ENCODE measurements at places on chromosomes 3 and 15.

GRCh38 chr3:23704298-23704697, 101.5 kb upstream of the UBE2E1 start:
- no peak for DNase-seq

DNA sequence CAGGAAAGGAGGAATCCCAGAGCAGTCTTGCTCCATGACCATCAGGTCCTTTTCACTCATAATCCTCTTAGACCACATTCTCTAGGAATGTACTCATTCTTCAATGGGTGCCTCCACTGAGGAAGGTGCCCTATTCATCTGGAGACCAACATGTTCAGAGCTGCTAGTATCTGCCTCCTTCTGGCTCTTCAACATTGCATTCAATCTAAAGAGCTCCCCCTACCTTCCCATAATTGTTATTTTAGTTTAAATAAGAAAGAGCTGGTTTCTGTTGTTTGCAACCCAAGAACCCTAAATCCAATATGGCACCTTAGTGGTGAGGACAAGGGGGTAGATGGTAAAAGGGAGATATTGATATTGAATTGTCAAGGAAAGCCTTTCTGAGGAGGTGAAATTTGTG, 67.6 kb downstream of the SCN11A start:
- DNase-seq, result no peak

DNA sequence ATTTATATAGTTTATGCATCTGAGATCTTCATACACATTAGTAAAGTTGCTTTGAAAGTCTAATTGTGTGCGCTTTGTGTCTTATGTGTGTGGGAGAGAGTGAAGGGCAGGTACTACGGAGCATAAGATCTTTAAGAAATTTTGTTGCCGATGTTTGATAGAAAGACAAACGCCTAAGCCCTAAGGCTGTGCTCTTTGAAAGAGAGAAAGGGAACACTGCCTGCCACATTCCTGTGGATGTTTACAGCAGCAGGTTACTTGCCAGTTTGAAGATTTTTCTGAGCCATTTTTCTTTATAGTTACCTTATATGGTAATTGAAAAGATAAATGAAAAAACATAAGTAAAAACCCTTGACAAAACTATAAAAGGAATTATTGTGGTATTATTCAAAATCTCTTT, 17.0 kb downstream of the DTWD1 start:
- DNase-seq, result no peak

DNA sequence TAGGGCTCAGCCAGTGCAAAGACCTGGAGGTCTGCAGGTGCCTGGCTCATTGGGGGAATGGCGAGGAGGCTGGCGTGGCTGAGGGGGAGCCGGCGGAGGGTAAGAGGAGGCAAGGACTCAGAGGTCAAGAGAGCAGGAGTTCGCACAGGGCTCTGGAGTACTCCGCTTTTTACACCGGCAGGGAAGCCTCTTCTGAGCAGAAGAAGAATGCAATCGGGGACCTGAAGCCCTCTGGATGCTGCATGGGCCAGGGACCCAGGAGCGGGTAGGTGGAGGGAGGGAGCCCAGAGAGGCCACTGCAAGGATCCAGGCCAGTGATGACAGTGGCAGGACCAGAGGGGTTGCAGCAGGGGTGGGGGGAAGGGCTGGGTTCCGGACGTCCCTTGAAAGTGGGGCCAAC, 70.4 kb upstream of the TAMM41 start:
- no peak for DNase-seq

- DNase-seq, result no peak
Observed at GRCh38 chr15:43948691-43949325, 122.0 kb downstream of the WDR76 start.

DNA sequence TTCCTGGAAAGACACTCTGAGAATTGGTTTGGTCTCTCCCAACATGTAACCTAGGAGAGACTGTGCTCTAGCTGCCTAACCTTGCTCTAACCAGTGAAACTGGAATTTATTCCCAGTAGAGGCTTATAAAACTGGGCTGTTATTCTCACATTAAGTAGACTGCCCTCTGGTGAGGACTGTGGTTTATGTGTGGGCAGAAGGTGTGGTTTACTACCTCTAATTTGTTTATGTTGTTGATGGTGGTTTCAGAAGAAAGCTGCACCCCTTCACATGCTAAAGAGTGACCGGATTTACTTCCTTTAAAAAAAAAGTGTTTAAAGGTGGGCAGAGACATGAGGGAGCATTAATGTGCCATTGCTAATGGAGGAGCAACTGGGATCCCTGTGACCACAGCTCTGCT, 273.2 kb downstream of the MECOM start:
- no peak for DNase-seq

GRCh38 chr3:28606283-28606682, 257.7 kb upstream of the AZI2 start:
- no peak for DNase-seq

GRCh38 chr3:16658925-16659793, 53.9 kb upstream of the DAZL start:
- no peak for DNase-seq

GRCh38 chr3:151276687-151277042, 1.7 kb downstream of the P2RY14 start:
- no peak for DNase-seq

GRCh38 chr3:63961891-63962290, 49.7 kb upstream of the SCAANT1 start:
- no peak for DNase-seq

GRCh38 chr3:113496924-113497323, 18.0 kb downstream of the SPICE1 start:
- no peak for DNase-seq

- DNase-seq, result no peak
Observed at GRCh38 chr3:192857260-192857661, 60.4 kb downstream of the MB21D2 start.

DNA sequence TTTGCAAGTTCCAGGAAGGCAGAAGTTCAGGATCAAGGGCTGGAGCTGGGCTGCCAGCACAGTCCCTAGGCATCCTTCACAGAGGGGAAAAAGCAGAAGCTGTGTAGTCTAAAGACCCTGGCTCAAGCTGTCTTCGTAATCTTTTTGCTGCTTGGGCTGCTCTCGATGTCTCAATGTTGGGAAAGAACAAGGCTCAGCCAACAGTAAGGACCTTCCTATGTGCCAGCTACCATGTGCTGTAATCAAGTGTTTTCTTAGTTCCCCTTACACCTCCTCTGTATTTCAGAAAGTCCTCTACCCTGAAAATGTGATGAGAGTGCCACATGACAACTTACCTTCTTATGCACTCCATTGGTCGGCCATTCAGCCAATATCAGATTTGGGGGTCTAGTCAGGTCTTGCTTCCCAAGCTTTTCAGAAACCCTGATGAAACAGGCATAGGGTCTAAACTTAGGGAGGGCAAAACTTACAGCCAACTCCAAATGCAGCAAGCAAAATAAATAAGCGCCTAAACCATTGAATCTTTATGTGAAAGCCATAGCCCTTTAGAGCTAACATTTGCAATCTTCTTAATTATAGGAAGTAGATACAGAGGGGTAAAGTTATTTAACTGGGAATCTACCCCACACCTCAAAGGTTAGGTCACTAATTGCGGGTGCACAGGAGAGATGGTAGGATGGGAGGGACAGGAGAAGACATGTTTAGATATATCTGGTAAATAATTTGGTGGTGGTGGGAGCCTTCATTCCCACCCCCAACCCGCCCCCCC, 1.2 kb upstream of the EDEM1 start:
- DNase-seq, result no peak

GRCh38 chr3:165040186-165040585, 38.1 kb downstream of the SI start:
- DNase-seq, result no peak

GRCh38 chr3:73796382-73796781, 171.6 kb upstream of the PDZRN3 start:
- DNase-seq, result no peak

- DNase-seq, result no peak
Observed at GRCh38 chr15:90212221-90213098, 11.3 kb downstream of the SEMA4B start.

GRCh38 chr3:72368331-72368975, 479.8 kb downstream of the SHQ1 start:
- no peak for DNase-seq

- no peak for DNase-seq
Observed at GRCh38 chr3:81910244-81910852, 148.9 kb upstream of the GBE1 start.

GRCh38 chr15:47652844-47653243, 64.5 kb upstream of the SEMA6D start:
- no peak for DNase-seq

- no peak for DNase-seq
Observed at GRCh38 chr3:60594025-60594424, 657.2 kb downstream of the FHIT start.

DNA sequence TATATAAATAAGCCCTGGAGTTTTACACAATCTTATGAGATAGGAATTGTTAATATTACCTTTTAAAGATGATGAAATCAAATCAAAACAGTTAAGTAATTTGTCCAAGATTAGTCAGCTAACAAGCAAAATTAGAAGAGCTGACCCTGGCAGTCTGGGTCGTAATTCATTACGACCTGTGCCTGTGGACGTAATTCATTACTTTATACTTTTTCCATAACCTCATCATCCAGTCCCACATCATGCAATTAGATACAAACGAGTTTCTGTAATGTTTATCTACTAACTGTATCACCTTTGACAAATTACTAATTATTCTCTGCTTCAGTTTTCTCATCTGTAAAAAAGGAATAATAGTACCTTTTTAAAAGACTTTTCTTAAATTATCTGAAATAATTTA, 665.9 kb downstream of the ZBBX start:
- no peak for DNase-seq

- DNase-seq, result no peak
Observed at GRCh38 chr3:9142362-9142761, 107.1 kb downstream of the SRGAP3 start.

DNA sequence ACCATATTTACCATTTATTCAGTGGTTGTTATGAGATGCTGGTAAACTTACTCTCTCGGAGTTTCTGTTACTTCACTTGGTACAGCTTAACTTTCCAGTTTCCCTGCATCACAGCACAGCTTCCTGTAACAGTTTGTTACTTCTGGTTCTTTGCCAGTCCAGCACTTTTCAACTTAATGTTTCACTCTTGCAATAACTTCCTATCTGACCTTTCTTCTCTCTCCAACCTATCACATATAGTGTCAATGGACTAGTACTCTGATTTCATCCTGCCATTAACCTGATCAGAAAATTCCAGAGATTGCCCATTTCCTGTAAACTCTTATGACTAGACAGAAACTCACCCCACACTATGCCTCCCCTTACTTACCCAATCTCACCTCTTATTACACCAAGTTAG, 3.9 kb upstream of the ATP11B start:
- DNase-seq, result no peak

- DNase-seq, result no peak
Observed at GRCh38 chr3:126050626-126051025, 33.3 kb downstream of the SLC41A3 start.

DNA sequence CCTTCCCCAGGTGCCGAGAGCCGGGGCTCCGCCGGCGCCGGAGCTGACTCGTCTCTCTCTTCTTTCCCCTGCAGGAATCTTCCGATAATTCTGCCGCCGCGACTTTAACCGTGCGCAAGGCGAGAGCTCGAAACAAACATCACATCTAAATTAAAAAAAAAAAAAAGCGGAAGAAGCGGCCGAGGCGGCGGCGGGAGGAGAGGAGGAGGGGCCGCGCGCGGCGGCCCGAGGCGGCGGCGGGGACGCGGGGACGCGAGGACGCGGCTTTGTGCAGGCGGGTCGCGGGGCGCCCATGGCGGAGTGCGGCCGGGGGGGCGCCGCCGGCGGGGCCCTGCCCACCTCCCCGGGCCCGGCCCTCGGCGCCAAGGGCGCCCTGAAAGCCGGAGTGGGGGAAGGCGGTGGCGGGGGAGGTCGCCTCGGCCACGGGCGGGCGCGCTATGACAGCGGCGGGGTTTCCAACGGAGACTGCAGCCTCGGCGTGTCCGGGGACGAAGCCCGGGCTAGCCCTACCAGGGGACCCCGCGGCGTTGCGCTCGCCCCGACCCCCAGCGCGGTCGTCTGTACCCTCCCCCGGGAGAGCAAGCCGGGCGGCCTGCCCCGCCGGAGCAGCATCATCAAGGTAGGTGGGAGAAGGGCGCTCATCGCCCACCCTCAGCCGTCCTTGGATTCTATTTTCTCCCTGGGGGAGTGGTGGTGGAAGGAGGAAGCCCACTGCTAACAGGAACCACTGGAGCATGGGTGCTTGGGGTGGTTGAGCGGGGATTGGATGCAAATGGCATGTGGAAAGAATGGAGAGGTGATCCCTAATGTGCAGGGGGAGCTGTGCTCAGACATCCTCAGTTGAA, at the start of gene PLCL2:
PLCL2 (plus strand) TSS at position 208 of the 845 bp plus-strand sequence; CDS start at position 293, 85 bp downstream.
- peak; percentile 68 for DNase-seq

GRCh38 chr3:50356553-50356952, 2.8 kb downstream of the TMEM115 start:
- DNase-seq, result no peak

DNA sequence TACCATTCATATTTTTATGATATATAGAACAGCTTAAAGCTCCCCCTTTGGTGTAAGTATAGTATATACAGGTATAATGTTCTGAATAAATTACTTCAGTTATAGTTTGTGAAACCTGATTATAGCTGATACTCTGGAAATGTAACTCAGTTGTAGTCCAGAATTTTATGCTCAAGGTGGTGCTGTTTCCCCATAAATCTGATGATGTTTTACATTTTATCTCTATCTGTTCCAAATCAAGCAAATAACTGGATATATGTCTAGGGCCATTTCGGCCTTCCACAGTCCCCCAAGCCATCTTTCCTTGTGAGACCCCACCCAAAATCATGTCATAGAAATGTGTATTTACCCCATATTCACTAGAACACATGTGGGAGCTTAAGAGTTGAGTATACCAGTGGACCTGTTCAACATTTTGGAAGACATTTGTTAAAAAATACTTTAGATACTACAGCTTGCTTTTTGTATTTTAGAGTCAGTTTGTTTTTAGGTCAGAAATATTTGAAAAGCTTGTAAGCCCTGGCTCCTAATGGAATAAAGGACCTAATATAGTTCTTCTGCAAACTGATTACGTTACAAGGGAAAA, 107.1 kb downstream of the ATG7 start:
- no peak for DNase-seq

- no peak for DNase-seq
Observed at GRCh38 chr3:122077293-122078234, 22.4 kb downstream of the CD86 start.
